ENCODE measurements at places on chromosomes 7 and 10. TPM values are rescaled to one million over a fixed set of nuclear protein-coding genes. Genes with fewer than 3 reads are reported as not detected.

C10orf143 gene
- 1.9 TPM for polyA plus RNA-seq

CACNB2 gene
- polyA plus RNA-seq, result 0.70 TPM

GSDME gene
- polyA plus RNA-seq, result 40.8 TPM

PTPRZ1 gene
- polyA plus RNA-seq, result 0.05 TPM

TEX47 gene
- polyA plus RNA-seq, result not detected

CALY gene
- not detected for polyA plus RNA-seq

GRCh38 chr10:61470740-61471139, 17.6 kb upstream of the TMEM26 start:
- H3K27me3 ChIP-seq, result no peaks in the 10 kb centered on the region
- no peaks in the 10 kb centered on the region for H3K36me3 ChIP-seq
- DNase-seq, result no peak
- H3K27ac ChIP-seq, result no peak overlapping the region
- H3K4me1 ChIP-seq, result no peaks in the 10 kb centered on the region
- no peak overlapping the region for H3K4me3 ChIP-seq

DNA sequence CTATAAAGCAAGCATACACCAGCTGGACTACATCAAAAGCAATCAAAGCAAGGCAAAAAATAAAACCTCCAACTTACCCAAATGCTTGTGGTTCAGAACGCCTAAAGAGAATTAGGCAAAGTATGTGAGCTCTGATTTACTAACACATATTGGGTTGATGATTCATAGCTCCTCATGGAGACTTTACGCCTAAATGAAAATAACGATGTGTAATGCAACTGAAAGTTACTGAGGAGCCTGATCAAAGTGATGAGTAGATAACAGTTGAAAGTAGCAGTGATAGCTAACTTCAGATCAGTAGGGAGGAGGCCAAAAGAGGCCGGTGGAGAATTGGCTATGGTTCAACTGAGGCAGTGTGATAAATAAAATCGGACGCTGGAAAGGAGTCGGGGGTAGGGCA, 85.0 kb downstream of the MPP7 start:
- H3K36me3 ChIP-seq, result no peaks in the 10 kb centered on the region
- peak; percentile 91 for DNase-seq
- no peaks in the 10 kb centered on the region for H3K4me1 ChIP-seq
- H3K27me3 ChIP-seq, result no peaks in the 10 kb centered on the region

GRCh38 chr7:13457790-13458189, 531.7 kb downstream of the ETV1 start:
- no peaks in the 10 kb centered on the region for H3K27me3 ChIP-seq
- no peak overlapping the region for H3K4me3 ChIP-seq
- DNase-seq, result no peak
- H3K4me1 ChIP-seq, result no peaks in the 10 kb centered on the region

- no peak overlapping the region for H3K27ac ChIP-seq
- DNase-seq, result no peak
- peaks cover 20% of the 10 kb centered on the region for H3K27me3 ChIP-seq
- H3K4me1 ChIP-seq, result no peaks in the 10 kb centered on the region
- no peak overlapping the region for H3K4me3 ChIP-seq
Observed at GRCh38 chr7:151877911-151878835, 1.3 kb upstream of the PRKAG2 start.

DNA sequence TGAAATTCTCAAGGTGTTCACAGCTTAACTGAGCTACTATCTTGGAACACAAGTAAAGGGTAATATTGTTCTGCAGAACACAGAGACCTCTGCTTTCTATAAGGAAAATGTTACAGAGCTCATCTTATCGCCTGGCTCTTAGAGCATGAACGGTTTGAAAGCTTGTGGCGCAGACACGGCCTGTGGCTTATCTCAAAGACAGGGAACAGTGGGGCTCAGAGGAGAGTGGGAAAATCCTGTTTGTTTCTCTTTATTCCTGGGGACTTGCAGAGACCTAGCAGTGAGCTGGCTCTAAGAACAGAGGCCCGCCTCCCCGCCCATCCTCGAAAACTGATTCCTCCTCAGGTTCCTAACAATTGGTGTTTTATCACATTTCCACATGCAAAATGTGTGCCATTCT, 131.7 kb downstream of the EMX2 start:
- H3K4me3 ChIP-seq, result no peak overlapping the region
- no peaks in the 10 kb centered on the region for H3K36me3 ChIP-seq
- no peaks in the 10 kb centered on the region for H3K27me3 ChIP-seq

DNA sequence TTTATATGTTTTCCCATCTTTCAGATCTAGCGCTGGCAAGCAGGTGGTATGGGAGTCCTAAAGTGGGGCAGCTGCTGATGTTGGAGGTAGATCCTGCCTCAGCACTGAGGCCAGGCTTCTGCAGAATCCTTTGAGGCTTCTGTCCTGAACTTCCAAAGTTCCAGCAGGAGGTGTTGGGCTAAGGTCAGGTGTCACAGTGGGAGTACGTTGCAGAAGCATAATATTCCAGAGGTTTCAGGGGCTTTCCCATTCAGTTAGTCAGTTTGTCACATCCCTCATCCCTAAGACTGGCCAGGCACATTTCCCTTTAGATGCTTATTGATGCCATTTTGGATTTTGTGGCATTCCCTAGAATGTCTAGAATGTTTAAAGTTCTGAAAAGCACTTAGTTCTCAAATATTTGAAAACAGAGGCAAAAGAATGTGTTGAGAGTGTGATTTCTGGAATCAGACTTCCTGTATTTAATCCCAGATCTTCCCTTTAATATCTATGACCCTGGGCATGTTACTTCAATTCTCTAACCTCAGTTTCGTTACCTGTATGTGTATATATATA, 319.1 kb upstream of the PHYHIPL start:
- peaks cover 7% of the 10 kb centered on the region for H3K4me1 ChIP-seq
- DNase-seq, result no peak
- H3K27me3 ChIP-seq, result no peaks in the 10 kb centered on the region
- H3K4me3 ChIP-seq, result no peak overlapping the region

DNA sequence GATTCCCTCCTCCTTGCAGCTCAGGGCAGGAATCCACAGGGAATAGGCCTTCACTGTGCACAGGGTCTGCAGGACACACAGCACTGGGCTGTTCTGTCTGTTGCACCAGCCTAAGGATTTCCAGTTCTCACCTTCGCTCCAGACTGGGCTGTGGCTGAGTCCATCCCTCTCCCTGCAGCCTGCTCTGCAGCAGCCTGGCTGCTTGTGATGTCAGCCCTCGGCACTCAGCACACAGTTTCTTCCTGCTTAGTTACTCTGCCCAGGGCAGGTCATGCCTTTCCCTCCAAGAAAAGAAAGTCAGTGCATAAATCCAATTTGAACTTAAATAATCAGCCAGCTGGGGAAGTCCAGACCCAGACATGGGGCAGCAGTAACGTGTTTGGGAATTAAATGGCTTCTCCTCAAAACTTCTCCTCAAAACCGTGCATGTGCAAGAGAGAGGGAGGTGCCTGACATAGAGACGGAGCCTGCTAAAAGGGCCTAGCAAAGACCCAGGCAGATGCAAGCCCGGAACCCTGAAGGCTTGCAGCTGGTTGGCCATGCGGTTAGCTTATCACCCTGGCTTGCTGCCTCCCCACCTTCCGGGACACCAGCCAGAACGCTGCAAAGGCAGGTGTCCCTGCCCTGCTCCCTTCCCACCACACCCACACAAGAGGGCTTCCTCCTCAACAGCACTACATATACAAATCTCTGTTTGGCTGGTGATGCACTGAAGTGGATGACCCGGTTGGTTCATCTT, 10.9 kb upstream of the GDF2 start:
- H3K36me3 ChIP-seq, result no peaks in the 10 kb centered on the region
- H3K27ac ChIP-seq, result no peak overlapping the region
- H3K4me1 ChIP-seq, result no peaks in the 10 kb centered on the region

DNA sequence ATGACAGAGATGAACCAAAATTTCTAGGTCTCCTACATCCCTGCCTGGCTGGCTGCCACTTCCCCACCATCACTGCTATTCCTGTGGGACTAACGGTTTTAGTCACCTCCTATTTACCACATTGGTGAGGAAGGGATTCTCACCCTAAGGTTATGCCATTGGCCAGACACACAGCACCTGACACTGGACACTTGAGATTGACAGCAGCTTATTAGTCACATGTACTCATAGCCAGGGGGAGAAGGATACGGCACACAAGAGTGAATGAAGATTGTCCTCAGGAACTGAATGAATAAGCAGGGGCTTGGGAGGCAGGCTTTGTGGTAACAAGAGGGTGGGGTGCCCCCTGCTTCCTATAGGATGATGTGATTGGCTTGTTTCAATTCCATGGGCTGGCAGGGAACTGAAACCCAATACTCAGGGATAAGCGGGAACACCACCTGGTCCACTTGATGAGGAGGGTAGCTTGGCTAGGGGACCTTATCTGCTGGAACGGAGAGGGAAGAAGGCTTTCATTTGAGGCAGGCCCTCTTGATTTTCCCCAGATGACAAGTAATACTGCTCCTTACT, 99.0 kb downstream of the SPAG6 start:
- no peak for DNase-seq
- no peaks in the 10 kb centered on the region for H3K36me3 ChIP-seq
- H3K27me3 ChIP-seq, result peaks cover 2% of the 10 kb centered on the region
- no peaks in the 10 kb centered on the region for H3K4me1 ChIP-seq
- no peak overlapping the region for H3K27ac ChIP-seq

DNA sequence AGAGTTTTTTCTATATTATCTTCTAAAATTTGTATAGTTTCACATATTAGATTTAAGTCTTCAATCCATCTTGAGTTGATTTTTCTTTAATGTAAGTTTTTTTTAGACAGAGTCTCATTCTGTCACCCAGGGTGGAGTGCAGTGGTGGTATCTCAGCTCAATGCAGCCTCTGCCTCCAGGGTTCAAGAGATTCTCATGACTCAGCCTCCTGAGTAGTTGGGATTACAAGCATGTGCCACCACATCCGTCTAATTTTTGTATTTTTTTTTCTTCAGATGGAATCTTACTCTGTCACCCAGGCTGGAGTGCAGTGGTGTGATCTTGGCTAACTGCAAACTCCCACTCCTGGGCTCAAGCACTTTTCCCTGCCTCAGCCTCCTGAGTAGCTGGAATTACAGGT, 143.4 kb upstream of the ZNF92 start:
- no peak overlapping the region for H3K4me3 ChIP-seq
- H3K36me3 ChIP-seq, result no peaks in the 10 kb centered on the region
- H3K27me3 ChIP-seq, result no peaks in the 10 kb centered on the region
- no peaks in the 10 kb centered on the region for H3K4me1 ChIP-seq
- no peak for DNase-seq

- H3K27me3 ChIP-seq, result peaks cover 3% of the 10 kb centered on the region
- DNase-seq, result no peak
- no peak overlapping the region for H3K4me3 ChIP-seq
- H3K4me1 ChIP-seq, result no peaks in the 10 kb centered on the region
Observed at GRCh38 chr7:99840136-99840869, 12.5 kb downstream of the CYP3A43 start.

DNA sequence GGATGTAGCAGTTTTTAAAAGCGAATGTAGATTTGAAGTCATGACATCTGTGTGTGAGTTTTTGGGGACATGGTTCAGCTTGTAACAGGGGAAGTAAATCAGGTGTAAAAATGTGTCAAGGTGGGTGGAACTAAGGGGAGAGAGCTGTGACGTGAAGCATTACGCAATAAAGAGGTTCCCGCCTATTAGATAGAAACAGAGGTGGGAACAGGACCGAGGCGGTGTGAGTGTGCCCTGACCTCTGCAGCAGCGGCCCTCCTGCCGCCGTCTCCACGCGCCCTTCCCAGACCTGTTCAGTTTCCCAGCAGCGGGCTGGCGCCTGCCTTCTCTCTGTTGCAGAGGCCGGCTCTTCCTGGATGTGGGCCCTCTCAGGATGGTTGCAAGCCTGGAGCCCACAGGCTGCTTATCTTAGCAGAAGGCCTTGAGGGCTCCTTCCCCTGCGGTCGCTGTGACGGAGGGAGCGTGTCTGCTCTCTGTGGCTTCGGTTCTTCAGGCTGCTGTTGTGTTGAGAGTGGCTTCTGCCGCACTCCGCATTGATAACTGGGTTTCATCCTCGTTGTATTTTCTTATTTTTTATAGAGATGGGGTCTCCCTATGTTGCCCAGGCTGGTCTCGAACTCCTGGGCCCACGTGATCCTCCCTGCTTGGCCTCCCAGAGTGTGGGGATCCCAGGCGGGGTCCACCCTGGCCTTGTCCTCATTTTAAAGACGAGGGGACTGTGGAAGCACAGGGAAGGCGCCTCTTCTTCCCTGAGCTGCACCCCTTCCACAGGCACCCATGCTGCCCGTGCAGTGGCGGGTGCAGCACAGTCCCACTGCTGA, 65.0 kb downstream of the DNAJB6 start:
- DNase-seq, result no peak
- peaks cover 17% of the 10 kb centered on the region for H3K4me1 ChIP-seq
- H3K27me3 ChIP-seq, result no peaks in the 10 kb centered on the region

- H3K27me3 ChIP-seq, result no peaks in the 10 kb centered on the region
- H3K4me1 ChIP-seq, result peaks cover 3% of the 10 kb centered on the region
- DNase-seq, result no peak
- no peak overlapping the region for H3K4me3 ChIP-seq
Observed at GRCh38 chr10:126908225-126908624, 3.0 kb downstream of the DOCK1 start.

DNA sequence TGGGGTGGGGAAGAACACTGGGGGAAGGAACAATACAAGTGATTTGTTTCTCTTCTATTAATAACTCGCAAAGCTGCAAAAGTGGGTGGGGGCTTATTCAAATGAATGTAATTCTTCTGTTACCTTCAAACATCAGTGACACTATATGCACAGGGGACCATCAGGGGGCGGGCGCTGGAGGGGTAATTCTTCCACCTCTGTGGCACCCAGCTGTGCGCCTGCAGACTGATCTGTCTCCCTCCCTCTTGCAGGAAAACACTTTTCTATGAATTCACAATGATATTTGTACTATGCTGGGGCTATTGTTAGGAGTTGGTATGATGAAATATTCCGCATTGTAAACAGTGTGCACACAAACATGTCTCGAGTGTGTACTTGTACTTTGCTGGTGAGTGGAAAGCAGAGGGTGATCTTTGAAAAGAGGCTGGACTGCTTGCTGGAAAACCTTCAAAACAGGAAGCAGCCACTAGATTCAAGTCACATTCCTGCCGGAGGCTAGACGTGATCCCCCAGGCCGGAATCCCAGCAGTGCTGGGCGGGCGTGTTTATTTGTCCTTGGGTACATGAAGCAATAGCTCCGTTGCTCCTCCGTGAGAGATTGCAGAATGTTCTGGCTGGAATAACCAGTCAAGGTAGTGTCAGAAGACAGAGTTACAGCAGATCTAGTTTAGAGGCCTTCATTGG, 15.8 kb upstream of the BNIP3 start:
- no peak overlapping the region for H3K27ac ChIP-seq
- peak; percentile 91 for DNase-seq
- no peaks in the 10 kb centered on the region for H3K27me3 ChIP-seq
- no peaks in the 10 kb centered on the region for H3K36me3 ChIP-seq
- H3K4me1 ChIP-seq, result peaks cover 4% of the 10 kb centered on the region
